ENCODE measurements at places on chromosomes 3 and 15.
A peak's percentile ranks its signal among the peaks of the same experiment; 100 is the strongest.

DNA sequence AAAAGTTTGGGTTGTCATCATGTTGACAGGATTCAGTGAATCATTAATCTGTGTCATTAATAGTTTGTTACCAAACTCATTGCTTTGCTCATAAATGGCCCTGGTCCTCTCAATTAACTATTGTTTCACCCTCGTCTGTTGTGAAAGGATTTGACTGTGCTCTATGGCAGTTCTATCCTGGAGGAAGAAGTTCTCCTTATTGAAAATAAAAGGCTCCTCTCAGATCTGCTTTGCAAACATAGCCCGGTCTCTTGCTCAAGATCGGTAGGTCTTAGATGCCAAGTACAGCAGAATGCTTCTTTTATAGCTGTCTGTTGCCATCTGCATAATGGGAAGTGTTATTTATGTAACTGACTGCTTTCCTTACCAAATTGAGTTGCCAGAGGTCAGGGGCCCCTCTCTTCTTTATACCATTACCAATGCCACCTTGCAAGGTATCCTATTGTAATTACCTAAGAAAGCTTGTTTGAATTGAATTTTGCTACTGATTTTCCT, 146.5 kb downstream of the EBLN2 start:
- no peak for DNase-seq

GRCh38 chr3:27176256-27176655, 192.9 kb downstream of the NEK10 start:
- DNase-seq, result no peak

DNA sequence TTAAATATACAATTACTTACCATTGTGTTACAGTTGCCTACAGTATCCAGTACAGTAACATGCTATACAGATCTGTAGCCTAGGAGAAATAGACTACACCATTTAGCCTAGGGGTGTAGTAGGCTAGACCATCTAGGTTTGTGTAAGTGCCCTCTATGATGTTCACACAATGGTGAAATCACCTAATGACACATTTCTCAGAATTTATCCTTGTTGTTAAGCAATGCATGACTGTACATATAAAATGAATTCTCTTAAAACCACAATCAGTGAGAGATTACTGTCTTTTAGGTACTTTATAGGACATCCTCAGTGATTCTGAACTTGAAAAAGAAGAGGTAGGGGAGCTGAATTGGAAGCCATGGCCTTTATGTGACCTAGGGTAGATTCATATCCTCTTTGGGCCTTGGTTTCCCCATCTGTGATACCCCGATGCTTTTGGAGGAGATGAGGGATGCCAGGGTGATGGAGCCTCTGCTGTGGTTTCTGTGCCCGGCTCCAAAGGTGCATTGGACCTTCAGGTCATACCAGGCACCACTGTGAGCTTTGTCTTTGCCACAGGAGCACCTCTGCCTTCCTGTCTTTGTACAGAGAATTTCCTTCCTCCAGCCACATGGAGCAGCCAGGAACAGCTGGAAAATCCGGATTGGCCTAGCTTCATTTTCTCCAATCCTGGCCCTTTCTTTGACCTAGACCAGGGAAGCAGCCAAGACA, 51.9 kb upstream of the FLNB start:
- DNase-seq, result peak; percentile 87

- DNase-seq, result no peak
These were observed 19.3 kb upstream of the NRROS start for GRCh38 chr3:196620161-196620604.

DNA sequence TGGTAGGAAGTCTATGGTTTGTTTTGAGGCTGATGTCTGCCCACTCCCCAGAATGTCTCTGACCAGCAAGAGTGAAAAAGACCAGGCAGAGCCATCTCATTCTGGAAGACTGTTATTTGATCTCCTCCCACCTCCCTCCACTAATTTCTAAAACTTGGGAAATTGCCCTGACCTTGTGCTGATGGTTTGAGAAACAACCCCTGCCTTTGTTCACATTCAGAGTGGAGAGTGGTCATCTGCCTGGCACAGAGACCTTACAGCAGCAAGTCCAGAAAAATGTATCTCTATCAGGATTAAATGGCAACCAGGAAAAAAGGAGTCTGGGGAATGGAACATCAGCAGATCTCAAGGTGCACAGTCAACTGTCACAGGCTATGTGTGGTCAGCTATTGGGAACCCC, 25.7 kb downstream of the SPATA12 start:
- DNase-seq, result no peak

- DNase-seq, result no peak
These were observed 100.3 kb downstream of the FSIP1 start for GRCh38 chr15:39682366-39682765.

Data from fibroblast of skin of left quadriceps (primary cell).